ENCODE measurements at places on chromosomes 11 and 22. TPM values are rescaled to one million over a fixed set of nuclear protein-coding genes. Genes with fewer than 3 reads are reported as not detected.

The RIMBP3C gene
- total RNA-seq: 0.31 TPM

The OR8K3 gene
- not detected for total RNA-seq

The TRPM5 gene
- total RNA-seq: 7.2 TPM

GRCh38 chr11:102139081-102139498 lies 28.8 kb downstream of the YAP1 start:
- no peak for DNase-seq
- H3K36me3 ChIP-seq: peaks cover 20% of the 10 kb centered on the region
- H3K27ac ChIP-seq: peak overlapping the region; percentile 82
- peaks cover 35% of the 10 kb centered on the region for H3K4me1 ChIP-seq

DNA sequence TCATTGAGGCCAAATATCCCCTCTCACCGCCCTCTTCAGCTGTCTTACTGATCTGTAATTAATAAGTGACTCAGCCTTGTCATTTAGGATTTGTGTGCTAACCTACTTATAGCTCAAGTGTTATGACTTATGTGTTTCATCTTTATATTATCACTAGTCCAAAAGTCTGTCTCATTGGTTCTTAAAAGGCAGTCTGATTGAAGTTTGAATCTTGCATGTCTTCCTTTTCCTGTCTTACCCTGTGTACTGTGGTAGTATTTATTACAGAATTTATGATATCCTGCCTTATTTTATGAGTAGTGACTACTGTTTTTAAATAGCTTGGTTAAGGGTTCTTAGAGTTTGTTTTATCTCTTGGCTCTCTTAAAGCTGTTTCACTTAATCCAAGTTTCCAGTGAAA lies 6.3 kb downstream of the DEPDC7 start:
- peaks cover 22% of the 10 kb centered on the region for H3K4me1 ChIP-seq
- no peaks in the 10 kb centered on the region for H3K36me3 ChIP-seq

- H3K36me3 ChIP-seq: peaks cover 4% of the 10 kb centered on the region
- peaks cover 1% of the 10 kb centered on the region for H3K4me1 ChIP-seq
- no peak overlapping the region for H3K4me3 ChIP-seq
- DNase-seq: no peak
- H3K27ac ChIP-seq: no peak overlapping the region
These were observed 78.2 kb downstream of the UVRAG start for GRCh38 chr11:75893251-75893650.

DNA sequence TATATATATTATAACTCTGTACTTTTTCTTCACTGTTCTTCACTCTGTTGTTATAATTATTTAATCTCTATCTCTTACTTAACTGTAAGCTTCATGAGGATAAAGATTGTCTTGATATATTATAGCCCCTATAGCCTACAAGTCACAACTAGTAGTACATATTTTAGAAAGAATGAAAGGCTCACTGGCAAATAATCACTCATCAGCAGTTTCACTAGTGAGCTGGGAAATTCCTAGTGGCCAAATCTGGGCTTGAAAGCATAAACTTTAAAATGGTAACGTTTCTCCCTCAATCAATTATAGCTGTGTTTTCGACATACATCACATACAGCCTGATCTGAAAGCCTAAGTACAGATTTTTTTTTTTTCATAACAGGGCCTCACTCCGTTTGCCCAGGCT lies 42.5 kb downstream of the CTSC start:
- H3K36me3 ChIP-seq: peaks cover 52% of the 10 kb centered on the region
- H3K4me1 ChIP-seq: peaks cover 48% of the 10 kb centered on the region
- no peak overlapping the region for H3K4me3 ChIP-seq
- DNase-seq: no peak

DNA sequence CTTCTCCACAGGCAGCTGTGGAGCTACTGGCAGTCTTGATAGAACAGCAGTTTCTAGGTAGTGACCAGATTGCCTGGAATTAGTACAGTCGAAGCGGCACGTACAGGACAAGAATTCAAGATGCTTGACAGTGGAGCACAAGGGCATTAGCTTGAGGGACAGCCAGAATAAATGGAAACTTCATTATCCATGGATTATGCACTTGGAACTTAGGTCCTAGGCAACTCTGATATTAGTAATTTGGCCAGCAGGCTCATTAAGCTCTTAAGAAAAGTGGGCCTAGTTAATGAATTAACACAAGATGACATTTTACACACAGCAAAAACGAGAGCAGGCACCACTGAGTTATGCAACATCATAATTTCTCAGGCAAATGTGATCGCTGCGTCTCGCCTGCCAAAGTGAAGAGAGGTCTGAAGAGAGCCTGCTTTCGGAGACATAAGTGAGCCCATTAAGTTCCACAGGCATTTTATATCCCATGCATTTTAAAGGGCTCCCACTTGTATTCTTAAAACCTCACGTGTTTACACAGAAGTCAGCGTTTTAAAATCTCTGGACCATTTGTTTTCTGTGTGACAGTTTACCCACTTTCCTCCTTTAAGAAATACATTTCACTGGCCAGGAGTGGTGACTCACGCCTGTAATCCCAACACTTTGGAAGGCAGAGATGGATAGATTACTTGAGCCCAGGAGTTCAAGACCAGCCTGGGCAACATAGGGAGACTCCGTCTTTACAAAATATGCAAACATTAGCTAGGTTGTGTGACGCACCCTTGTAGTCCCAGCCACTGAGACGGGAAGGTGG lies 66.2 kb downstream of the COMMD9 start:
- no peaks in the 10 kb centered on the region for H3K27me3 ChIP-seq
- H3K4me3 ChIP-seq: no peak overlapping the region
- peaks cover 29% of the 10 kb centered on the region for H3K36me3 ChIP-seq
- peaks cover 21% of the 10 kb centered on the region for H3K4me1 ChIP-seq

GRCh38 chr11:93072229-93072914 lies 102.9 kb downstream of the MTNR1B start:
- no peak overlapping the region for H3K4me3 ChIP-seq
- peaks cover 6% of the 10 kb centered on the region for H3K4me1 ChIP-seq
- H3K27me3 ChIP-seq: peaks cover 1% of the 10 kb centered on the region

GRCh38 chr11:131154351-131154750 lies 216.1 kb upstream of the NTM start:
- DNase-seq: no peak
- H3K4me3 ChIP-seq: no peak overlapping the region
- peaks cover 15% of the 10 kb centered on the region for H3K27me3 ChIP-seq
- no peak overlapping the region for H3K27ac ChIP-seq

GRCh38 chr22:50504369-50505211 lies 2.9 kb downstream of the LMF2 start:
- H3K4me1 ChIP-seq: peaks cover 16% of the 10 kb centered on the region
- no peak for DNase-seq
- H3K27ac ChIP-seq: no peak overlapping the region
